Sciatic nerve (tissue), 2 donors: ENCODE measurements at places on chromosomes 2 and 18.
A peak's percentile ranks its signal among the peaks of the same experiment; 100 is the strongest.

DNA sequence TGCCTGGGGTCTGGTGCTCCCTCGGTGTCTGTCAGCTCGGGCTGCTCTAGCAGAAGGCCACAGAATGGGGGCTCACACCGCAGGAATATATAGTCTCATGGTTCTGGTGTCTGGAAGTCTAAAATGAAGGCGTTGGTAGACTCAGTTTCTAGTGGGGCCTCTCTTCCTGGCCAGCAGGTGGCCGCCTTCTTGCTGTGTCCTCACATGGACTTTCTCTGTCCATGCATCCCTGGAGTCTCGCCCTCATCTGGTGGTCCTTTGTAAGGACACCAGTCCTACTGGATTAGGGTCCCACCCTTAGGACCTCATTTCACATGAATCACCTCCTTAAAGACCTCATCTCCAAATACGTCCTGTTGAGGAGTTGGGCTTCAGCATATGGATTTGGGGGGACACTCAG lies 65.7 kb downstream of the RRM2 start:
- DNase-seq: no peak

DNA sequence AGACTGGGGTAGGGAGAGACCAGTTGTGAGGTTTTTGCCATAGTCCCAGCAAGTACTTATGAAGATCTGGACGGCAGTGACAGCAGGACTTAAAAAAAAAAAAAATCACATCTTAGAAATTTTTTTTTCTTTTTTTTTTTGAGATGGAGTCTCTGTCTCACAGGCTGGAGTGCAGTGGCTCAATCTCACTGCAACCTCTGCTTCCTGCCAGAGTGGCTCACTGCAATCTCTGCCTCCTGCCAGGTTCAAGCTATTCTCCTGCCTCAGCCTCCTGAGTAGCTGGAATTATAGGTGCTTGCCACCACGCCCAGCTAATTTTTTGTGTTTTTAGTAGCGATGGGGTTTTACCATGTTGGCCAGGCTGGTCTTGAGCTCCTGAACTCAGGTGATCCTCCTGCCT lies 22.4 kb upstream of the STAT4 start:
- no peak for DNase-seq

DNA sequence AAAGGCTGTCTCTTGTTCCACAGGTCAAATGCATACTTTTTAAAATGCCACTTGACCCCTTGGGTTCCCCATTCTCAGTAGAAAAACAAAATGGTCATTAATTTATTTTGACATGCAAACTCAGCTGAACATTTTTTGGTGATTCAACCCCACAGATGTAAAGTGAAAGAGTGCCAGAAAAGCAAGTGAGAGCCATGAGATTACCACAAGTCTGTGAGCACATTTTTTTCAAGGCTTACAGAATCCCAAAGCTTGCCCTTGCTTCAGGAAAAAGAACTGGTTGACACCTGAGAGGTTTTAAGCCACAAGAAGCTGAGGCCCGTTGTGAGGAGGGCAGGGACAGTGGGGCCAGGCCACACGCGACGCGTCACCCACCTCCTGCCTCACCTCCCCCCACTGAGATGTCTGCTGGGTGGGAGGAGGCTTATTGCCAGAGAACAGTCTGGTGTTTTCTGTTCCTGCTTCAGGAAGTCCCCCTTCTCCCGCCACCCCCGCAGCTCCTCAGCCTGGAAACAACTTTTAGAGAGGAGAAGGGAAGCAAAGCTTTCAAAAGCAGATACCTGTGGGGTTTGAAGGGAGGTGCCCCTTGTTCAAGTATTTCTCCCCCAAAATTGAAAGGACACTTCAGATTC lies 70.4 kb upstream of the CYP1B1 start:
- peak; percentile 64 for DNase-seq

DNA sequence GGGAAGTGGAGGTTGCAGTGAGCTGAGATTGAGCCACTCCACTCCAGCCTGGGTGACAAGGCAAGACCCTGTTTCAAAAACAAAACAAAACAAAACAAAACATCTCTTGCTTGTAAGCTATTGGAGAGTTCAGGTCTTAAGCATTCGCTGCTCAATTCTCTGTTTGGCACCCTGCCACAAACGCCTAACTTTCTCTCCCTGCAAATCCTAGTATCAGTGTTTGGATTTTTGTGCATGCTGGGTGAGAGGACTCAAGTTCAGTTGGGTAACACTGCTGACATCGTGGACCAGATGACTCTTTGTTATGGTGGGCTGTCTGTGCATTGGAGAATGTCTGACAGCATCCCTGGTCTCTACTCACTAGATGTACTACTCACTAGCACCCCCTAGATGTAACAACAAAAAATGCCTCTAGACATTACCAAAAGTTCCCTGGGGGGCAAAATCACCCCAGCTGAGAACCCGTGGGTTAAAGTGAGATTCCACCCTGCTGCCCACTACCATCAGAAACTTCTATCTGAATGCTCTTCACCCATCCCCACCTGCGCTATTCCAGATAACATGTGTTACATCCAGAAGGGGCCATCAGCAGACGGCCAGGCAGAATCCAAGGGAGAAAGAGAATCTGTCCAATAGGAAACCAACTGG lies 50.9 kb downstream of the CACNB4 start:
- no peak for DNase-seq

DNA sequence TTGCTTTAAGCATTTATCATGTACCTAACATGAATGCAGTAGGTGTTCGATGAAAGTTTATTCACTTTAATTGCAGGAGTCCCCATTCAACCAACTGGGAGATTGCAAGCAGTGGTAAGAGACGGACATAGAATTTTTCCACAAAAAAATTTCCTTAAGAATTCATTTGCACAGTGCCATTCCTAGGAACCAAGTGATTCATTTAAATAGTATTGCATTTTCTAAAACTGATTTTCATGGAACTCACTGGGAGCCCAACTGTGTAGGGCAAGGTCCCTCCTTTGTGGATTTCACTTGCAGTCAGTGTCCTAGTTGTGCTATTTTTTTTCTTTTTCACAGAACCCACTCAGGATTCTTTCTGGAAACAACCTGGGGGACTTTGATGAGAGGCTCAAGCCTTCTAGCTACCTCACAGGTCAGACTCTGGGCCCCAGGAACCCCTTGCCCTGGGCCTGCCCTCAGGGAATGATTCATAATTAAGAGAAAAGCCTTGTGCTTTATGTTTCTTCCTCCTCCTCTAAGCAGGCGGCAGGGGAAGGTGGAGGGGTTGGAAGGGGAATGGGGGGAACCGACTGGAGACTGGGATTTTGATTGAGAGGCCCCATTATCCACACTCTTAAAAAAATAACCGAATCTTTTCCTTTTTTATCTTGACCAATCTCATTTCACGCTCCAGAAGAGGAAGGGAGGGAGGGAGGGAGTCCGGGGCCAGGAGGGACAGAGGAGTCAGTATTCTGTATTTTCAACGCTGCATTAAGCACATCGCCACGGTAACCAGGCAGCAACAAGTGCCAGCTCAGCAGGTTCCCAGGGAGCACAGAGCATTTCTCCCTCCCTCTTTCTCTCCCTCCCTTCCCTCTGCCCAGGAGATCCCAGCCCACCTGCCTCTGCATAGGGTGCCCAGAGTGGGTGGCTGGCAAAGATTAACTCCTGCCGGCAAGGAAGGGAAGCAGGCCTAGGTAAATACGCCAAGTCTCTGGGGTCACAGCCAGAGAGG lies 51.8 kb downstream of the PSD4 start:
- no peak for DNase-seq

GRCh38 chr2:40372283-40372985 lies 79.5 kb downstream of the SLC8A1 start:
- DNase-seq: no peak

GRCh38 chr18:77105028-77105427 lies 27.6 kb downstream of the MBP start:
- DNase-seq: no peak

DNA sequence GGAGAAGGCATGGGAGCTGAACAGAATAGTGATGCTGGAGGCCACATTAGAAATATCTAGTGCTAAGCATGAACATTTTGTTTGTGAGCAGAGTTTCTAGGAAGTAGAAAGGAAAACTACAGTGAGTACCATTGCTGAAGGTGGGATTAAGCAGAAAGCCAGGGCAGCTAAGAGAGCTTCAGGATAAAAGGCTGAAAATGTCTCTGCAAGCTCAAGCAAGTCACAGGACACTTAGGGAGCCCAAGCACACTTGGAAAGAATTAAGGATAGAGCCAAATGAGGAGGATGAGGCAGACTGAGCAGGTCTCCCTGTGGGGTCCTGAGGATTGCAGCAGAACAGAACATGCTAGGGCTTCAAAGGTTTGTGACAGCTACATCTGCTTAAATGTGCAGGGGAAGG lies 80.6 kb upstream of the LYPD1 start:
- DNase-seq: no peak

GRCh38 chr2:15074751-15075700 lies 442.5 kb downstream of the LRATD1 start:
- no peak for DNase-seq

GRCh38 chr2:112032689-112033465 lies 22.2 kb upstream of the TMEM87B start:
- peak; percentile 75 for DNase-seq

GRCh38 chr18:25805323-25805722 lies 285.1 kb downstream of the SS18 start:
- no peak for DNase-seq

- DNase-seq: no peak
Measured at GRCh38 chr18:44889111-44889510, 208.4 kb downstream of the SETBP1 start.

GRCh38 chr2:168708080-168708479 lies 94.4 kb upstream of the NOSTRIN start:
- no peak for DNase-seq

DNA sequence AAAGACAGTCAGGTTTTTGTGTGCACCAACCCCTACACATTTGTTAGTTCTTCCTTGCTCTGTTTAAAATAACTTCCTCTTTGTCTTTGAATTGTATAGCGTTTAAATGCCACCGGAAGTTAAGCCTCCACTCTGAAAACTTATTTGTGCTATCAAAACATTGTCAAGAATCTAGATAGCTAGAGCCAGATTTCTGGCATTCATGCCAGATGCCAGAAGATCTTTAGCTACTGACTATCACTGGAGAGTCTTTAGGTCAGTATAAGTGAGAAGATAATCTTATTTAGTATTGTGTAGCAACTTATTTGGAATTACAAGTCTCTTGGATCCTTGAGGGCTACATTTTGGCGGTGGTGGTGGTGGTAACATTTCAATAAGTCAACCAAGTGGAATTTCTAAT lies 63.4 kb upstream of the ADAM23 start:
- no peak for DNase-seq

- no peak for DNase-seq
Measured at GRCh38 chr2:186962085-186962747, 113.2 kb upstream of the ZSWIM2 start.

DNA sequence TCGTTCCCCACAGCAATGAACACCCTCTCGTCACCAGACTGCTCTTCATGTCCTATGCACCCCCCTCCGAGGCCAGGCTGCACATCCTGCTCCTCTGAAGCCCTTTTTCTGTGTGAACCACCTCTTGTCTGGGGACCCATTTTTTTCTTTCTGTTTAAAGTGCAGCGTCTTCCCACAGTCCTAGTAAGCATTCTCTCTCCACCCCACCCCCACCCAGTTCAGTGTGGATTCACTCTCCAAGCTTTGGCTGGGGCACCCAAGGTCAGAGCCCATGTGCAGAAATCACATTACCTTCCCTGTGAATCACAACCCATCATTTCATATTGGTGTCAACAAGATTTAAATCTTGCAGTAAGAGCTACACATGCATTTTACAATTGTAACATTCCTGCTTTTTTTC lies 26.4 kb upstream of the PKDCC start:
- no peak for DNase-seq
